Neural crest cell (in vitro differentiated cells): ENCODE measurements at places on chromosomes 3 and 15. TPM values are rescaled to one million over a fixed set of nuclear protein-coding genes. Genes with fewer than 3 reads are reported as not detected.

- no peak for DNase-seq
Observed at GRCh38 chr3:69248436-69248835, 126.0 kb upstream of the LMOD3 start.

DNA sequence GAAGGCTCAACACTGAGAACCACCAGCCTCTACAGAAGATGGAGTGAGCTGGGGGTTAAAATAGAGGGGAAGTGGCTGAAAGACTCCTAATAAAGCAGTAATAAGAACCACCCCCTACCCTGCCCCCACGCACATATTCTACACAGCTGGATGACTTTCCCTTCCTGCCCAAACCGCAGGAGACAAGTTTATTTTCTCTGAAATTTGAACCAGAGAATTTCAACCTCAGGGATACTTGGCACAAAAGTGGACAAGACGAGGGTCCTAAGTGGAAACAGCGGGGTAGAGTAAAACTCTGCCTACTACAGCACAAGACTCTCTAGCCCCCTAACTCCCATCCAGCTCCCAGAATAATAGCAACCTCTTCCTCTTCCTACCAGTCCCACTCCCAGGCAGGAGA, 28.4 kb downstream of the USF3 start:
- no peak for DNase-seq

- DNase-seq, result no peak
Observed at GRCh38 chr15:39248204-39248603, 332.7 kb upstream of the THBS1 start.

MUC13 gene
- total RNA-seq, result not detected in 2 replicates

GRCh38 chr15:67030036-67030762, 35.2 kb upstream of the SMAD3 start:
- no peak for DNase-seq

DNA sequence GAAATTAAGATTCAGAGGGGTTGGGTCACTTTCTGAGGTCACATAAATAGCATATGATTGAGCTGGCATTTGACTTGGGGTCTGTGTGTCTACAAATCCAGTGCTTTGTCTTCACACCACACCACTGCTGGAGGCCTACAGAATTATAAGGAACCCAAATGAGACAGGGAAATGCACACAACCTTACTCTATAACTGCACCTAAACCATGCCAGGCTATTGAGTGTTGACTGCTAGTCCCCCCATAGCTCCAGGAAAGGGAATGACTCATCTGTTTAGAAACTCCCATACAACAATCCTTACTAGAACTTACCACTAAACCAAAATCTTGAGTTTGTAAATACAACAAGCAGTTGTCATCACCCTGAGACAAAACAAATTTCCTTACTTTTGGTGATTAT, 16.9 kb upstream of the TSC22D2 start:
- no peak for DNase-seq

NDUFB5 gene
- 72.4 and 74.3 TPM in 2 replicates for total RNA-seq

CLSTN2 gene
- total RNA-seq, result 1.5 and 1.9 TPM in 2 replicates

CCR3 gene
- total RNA-seq, result not detected in 2 replicates

DNA sequence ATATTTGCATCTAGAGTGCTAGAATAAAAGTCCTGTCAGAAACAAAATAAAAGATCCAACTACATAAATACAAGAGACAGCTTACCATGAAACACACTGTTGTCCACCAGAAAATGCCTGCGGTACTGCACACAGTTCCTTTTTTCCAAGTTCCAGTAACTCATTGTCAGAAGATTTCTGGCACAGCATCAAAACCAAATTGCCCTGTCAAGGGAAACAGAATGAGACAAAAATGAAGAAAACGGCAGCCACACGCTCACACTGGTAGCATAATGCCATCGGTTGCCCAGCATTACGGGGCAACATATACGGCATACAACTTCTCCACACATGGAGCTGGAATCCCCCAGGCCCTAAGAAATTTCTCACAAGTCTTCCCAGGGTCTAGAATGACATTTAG, 40.8 kb downstream of the PLCH1 start:
- DNase-seq, result no peak

GRCh38 chr3:149373235-149374125, 4.0 kb downstream of the TM4SF1 start:
- DNase-seq, result no peak

GRCh38 chr3:33658621-33658990, 59.4 kb downstream of the CLASP2 start:
- DNase-seq, result no peak

LTK gene
- 0.16 and 0.19 TPM in 2 replicates for total RNA-seq

STAC gene
- 0.93 and 1.3 TPM in 2 replicates for total RNA-seq

DNA sequence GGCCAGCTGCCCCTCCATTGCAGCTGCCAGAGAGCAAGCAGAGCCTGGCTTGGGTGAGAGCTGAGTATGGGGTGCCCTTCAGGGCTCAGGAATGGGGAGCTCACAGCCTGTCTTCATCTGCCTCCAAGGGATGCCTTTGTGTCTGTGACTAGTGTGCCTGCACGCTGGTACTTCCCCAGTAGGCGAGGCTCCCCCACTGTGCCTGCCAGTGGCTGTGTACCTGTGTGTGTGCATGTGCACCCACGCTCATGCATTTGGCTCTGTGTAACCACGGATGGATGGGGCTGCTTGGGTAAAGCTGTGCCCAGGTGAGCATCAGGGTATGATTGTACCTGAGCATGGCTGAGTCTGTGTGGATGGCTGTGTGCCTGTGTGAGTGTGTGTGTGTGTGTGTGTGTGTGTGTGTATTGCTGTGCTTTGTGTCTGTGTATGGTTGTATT, 2.3 kb upstream of the GRM2 start:
- no peak for DNase-seq

DNA sequence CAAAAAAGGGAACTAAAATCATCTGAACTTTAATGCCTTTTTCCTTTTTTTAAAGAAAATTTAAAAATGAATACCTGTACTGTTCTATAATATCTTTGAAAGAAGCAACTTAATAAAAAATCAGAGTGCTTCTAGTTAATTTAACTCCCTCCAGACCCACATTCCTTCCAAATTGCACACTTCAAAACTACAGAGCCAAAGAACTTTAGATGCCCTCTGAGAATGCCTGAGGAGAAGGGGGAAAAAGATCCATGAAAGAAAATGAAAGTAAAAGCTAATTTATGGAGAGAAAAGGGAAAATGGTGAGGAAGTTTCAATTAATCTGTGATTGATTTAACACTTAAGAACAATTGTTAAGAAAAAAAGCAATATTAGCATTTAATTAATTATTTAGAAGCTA, 1141.6 kb downstream of the IGSF11 start:
- DNase-seq, result no peak

FAM81A gene
- 3.8 and 4.2 TPM in 2 replicates for total RNA-seq

GOLGA6B gene
- total RNA-seq, result not detected in 2 replicates

GRCh38 chr3:101643861-101644613, 32.9 kb downstream of the ZBTB11 start:
- DNase-seq, result no peak

DNA sequence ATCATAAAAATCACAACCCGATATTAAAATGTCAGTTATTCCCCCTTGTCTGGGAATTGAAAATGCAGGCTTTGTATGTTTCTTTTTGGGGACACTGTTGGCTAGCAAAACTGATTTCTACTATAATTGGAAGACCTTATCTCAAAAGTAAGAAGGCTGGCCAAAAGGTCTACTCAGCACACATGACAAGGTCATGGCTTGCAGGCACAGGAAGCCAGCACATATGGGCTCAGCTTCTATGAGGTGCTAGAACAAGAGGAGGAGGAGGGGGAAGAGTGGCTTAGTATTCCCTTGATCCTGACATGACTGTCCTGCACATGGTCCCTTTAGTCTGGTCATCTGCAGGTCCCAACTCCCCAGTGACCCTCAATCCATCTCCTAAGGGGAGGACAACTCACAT, 681.2 kb downstream of the SQOR start:
- no peak for DNase-seq

- no peak for DNase-seq
Observed at GRCh38 chr3:125280668-125281361, 68.3 kb upstream of the SLC12A8 start.

ADAMTS9 gene
- 13.8 and 15.1 TPM in 2 replicates for total RNA-seq

GRCh38 chr3:16528581-16528993, 15.1 kb upstream of the RFTN1 start:
- DNase-seq, result no peak

DNA sequence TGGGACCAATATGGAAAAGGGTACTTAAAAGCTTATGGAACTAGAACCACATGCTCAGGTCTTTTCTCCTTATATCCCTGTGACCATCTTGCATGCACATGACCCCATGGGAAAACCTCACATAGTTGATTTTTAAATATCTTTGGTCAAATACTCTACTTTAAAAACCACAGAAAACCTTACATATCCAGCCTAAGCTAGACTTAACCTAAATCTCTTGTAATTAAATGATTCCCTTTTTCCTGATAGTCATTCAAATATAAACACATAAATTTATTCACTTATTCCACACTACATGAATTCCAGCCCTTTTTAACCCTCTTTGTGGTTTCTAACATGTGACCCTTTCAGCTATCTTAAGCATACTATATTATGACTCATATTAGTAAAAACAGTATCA, 46.8 kb downstream of the DNAJC13 start:
- no peak for DNase-seq

PROS1 gene
- 11.6 and 12.0 TPM in 2 replicates for total RNA-seq

ARL6 gene
- 6.8 and 8.3 TPM in 2 replicates for total RNA-seq
